ENCODE measurements at places on chromosomes 5 and 9.

DNA sequence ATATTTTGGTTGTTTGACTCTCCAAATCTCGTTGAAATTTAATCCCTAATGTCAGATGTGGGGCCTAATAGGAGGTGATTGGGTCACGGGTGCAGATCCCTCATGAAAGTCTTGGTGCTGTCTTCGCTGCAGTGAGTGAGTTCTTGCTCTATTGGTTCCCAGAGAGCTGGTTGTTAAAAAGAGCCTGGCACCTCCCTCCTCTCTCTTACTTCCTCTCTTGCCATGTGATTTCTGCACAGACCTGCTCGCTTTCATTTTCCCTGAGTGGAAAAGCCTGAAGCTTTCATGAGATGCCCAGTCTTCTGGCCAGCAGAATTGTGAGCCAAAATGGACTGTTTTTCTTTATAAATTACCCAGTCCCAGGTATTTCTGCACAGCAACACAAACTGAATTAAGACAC lies 221.6 kb downstream of the MAT2B start:
- no peak for DNase-seq

DNA sequence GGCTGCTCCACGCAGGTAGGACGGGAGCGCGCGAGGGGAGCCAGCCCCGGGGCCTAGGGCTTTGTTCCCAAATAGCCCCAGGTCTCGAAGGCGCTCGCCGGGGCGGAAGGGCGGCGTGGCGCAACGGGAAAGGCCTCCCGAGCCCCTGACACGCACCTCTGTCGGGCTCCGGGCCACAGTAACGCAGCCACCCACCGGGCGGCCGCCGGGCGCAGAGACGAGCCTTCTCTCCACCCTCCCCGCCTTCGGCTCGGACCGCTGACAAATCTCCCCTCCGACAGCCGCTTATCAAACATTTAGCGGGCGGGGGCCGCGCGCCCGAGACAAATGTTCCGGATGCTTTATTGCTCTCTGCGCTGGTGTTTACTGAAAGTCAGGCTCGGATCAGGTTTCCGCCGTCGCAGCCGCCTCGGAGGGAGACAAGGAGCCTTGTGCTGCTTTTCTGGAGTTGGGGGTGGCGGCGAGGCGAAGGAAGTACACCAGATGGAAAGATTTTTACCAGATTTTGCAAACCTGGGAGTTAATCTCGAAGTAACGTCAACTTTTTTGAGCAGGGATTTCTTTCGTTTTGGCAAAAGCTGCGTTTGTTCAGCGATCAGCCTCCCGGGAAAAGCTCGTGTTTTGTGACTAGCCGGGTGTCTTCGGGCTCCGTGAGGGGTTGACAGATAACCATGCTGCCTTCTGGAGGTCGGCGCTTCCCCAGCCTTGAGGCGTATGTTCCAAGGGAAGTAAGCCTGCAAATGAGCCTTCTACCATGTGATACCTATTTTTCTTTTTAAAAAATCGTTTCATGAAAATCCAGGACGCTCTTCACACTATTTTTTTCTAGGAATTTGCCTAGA lies 950 bp downstream of the RGMB start:
- DNase-seq = peak; percentile 74

- peak; percentile 88 for DNase-seq
Measured at GRCh38 chr9:2016408-2017330, 1.5 kb downstream of the SMARCA2 start.

- DNase-seq = no peak
Measured at GRCh38 chr5:81533629-81534405, 139.9 kb upstream of the ACOT12 start.

GRCh38 chr9:125156551-125156950 lies 13.2 kb upstream of the SCAI start:
- no peak for DNase-seq

GRCh38 chr9:97803167-97804058 lies 49.6 kb upstream of the FOXE1 start:
- peak; percentile 69 for DNase-seq

DNA sequence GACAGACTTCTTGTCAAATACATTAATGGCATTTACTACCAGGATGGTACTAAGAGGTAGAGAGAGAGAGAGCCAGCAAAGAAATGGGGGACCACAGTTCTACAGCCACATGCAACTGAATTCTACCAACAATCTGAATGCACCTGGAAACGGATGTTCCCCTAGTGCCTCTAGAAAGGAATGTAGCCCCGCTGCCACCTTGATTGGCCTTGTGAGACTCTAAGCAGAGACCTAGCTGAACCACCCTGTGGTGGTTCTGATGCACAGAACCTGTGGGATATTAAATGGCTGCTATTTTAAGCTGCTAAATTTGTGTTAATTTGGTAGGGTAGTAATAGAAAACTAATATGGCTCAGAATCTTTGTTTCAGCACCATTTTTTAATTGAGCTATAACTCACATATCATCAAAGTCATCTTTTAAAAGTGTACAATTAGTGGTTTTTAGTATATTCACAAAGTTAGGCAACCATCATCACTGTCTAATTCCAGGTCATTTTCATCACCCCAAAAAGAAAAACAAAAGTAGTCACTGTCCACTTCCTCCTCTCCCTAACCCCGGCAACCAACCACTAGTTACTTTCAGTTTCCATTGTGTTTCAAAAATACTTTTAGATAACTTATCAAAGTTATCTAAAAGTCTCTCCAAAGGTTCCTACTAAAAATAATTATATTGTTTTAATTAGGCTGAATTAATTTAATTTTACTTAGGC lies 51.7 kb downstream of the CPLANE1 start:
- DNase-seq = no peak

DNA sequence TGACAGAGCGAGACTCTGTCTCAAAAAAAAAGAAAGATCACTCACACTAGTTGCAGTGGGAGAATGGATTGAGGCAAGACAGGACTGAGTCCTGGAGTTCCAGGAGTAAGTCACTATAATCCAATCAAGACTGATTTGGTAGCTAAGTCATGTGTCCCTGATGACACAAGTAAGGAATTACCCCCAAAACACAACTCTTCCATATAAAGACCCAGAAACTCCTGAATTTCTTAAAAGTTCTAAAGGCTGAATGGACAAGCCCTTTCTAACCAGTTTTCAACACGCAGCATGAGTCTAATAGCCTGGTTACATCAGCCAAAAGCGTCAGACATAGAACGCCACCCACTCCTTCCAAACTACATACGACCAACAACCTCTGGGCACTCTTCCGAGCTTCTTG lies 2.5 kb downstream of the ZFP62 start:
- DNase-seq = no peak

- DNase-seq = no peak
Measured at GRCh38 chr9:324971-325370, 110.3 kb downstream of the DOCK8 start.

- DNase-seq = no peak
Measured at GRCh38 chr9:119803679-119804078, 434.4 kb upstream of the BRINP1 start.

- no peak for DNase-seq
Measured at GRCh38 chr9:127910613-127911205, 6.1 kb downstream of the ST6GALNAC4 start.

DNA sequence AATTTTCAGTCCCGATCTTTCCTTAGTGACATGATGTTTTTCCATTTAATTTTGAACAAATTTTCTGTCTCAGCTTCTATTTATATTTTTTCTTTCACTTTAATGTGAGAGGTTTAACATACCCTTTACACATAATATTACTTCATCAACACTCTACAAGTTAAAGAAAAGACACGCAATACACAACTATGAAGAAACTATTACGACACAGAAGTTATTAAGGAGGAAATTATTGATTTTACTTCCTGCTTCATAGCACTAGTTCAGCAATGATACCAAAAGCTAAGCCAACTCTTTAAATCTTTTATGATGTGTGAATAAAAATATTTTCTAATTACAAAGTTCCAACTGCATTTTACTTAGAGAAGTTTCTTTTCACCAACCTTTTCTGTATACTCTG lies 432.3 kb upstream of the DAB2 start:
- no peak for DNase-seq

- DNase-seq = no peak
Measured at GRCh38 chr5:78127875-78128274, 166.6 kb downstream of the AP3B1 start.

DNA sequence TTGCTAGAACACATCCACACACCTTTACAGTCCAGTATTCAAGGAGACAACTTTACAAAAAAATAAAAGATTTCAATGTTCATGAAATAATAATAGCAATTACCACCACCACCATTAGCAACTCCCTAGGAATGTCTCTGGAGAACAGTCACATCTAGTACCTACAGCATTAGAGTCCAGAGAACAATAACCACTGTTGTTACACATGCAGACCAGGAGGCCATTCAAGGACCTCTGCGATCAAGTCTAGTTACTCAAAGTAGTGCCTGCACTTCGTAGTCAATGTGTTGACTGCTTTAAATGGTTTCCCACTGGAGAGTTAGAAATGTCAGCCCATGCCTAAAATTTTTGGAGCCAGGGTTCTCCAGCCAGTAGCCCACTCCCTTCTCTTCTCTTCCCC lies 244.4 kb downstream of the DEPDC1B start:
- DNase-seq = no peak

DNA sequence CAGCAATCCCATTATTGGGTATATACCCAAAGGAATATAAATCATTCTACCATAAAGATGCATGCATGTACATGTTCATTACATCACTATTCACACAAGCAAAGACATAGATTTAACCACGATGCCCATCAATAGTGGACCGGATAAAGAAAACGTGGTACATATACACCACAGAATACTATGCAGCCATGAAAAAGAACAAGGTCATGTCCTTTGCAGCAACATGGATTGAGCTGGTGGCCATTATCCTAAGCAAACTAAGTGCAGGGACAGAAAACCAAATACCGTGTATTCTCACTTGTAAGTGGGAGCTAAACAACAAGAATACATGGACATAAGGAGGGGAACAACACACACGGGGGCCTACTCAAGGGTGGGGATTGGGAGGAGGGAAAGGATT lies 33.8 kb upstream of the LAMC3 start:
- DNase-seq = no peak

- no peak for DNase-seq
Measured at GRCh38 chr5:170028124-170028523, 47.8 kb upstream of the INSYN2B start.

DNA sequence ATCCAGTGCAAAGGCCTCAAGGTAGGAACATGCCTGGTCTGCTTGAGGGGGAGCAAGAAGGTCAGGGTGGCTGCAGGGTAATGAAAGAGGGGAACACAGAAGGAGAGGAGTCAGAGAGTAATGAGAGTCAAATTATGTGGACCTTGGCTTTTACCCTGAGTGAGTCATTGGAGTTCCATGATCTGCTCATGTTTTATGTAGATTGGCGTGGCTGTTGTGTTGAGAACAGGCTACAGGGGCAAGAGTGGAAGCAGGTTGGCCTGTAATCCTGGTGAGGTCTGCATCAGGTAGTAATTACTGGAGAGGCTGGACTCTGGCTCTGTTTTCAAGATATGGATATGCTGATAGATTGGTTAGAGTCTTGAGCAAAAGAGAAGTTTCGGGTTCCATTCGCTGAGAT lies 177.7 kb upstream of the NR3C1 start:
- DNase-seq = no peak

DNA sequence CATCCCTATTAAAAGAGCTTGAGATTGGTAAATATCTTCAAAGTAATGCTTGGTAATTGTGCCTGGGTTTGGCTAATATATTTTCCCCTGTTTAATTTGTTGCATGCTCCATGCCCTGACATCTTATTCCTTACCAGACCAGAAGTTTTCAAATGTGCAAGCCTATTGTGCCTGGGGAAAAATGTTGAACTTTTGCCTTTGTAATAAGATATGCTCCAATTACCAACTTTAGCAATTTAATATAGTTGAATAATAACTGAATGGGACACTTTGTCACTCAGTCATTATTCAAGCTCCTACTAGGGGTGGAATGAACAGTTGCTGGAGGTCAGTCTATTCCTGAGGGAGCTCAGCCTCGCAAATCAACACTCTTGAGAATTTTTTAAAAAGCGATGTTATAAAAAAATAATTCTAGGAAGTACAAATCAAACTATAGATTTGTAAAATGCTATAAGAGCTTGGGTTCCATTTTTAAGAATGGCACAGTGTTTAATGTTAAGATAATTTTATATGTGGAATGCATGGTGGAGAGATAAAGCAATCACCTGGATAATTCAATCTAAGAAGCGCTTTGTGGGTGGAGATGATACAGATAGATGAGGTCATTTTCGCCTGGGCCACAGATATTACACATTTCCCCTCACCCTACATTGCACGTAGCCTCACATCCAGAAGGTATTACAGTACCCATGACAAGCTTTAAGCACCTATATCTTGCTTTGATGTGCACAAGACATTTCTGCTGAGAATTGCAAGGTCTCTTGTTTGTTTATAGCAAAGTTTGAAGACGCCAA lies 231.8 kb downstream of the PIK3R1 start:
- no peak for DNase-seq

DNA sequence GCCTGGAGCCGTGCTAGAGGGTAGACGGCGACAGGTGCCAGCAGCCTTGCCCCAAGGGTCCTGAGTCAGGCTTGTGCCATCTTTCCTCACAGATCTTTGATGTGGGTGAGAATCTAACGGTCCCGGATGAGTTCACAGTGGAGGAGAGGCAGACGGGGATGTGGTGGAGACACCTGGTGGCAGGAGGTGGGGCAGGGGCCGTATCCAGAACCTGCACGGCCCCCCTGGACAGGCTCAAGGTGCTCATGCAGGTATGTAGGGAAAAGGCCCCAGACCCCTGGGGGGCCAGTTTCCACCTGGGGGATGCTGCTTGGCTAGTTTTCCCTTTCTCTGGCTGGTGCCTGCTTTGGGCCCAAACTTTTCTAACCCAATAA lies 24.0 kb downstream of the PTGES2 start:
- no peak for DNase-seq

- peak; percentile 59 for DNase-seq
Measured at GRCh38 chr5:60196385-60197113, 303.0 kb upstream of the PDE4D start.

DNA sequence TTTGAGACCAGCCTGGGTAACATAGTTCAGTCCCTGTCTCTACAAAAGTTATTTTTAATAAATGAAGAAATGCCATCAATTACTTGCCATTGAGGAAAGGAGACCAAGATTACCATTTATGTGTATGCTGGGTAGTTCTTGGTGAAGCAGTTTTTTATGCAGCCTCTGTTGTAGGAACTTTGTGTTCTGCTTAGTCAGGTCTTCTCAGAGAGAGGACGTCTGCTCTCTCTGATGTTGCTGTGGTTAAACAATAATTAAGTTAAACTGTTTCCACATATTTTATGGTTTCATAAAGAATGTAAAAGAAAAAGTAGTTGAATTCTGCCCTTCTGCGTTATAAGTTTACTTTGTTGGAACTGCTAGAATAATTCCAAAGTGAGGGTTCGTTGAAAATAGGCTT lies 210.5 kb downstream of the KDM4C start:
- no peak for DNase-seq
